Activated effector memory CD4-positive, alpha-beta T cell treated with anti-CD3 and anti-CD28 coated beads, Interleukin-2, amount 50 U/mL, for 16 hours (primary cell): ENCODE measurements at places on chromosomes 16 and 17.

GRCh38 chr16:85564277-85565051, 48.7 kb upstream of the GSE1 start:
- DNase-seq = peak; percentile 75

DNA sequence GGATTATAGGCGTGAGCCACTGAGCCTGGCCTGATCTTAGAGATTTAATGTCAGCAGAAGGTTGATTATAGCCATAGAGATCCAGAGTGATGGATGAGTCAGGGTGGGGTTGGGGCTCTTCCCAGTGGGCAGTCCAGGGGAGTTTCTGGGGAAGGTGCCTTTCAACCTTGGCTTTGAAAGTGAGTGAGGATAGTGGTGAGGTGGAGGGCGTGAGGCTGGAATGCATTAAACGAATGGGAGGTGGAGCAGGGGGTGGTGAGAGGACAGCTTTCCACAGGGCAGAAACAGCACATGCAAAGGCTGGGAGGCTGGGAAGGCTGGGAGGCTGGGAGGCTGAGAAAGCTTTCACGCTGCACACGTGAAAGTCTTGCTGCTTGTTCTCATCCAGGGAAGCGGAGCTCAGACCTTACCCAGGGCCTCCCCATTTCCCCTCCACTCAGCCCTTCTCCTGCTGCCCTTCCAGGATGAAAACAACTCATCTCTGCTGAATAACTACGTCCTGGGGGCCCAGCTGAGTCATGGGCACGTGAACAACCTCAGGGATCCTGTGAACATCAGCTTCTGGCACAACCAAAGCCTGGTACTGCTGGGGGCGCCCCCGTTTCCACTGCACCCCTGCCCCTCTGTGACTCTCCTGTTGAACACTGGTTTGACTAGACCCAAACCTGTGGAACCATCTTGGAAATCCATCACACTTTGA, 22.3 kb downstream of the ADGRG5 start:
- no peak for DNase-seq

DNA sequence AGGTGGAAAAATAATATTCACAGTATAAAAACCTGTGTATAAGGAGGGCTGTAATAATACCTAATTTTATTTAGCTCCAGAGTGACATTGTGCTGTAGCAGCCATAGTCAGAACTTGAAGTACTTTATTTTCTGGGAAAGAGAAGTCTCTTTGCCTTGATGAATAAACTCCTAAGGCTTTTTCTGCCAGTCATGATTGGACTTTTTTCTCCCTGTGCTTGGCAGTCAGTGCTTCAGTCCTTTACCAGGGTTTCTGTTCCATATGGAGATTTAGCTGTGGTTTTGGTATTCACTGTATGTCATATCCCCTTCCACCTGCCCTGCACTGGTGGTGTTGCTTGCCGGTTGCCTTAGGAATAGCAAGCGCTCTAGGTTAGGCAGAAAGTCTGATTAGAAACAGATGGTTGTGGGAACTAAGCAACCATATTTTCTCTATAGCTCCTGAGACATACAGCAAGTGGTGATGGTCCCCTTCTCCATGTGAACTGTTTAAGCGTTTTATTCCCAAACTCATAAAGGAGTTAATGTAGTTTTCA, 24.7 kb downstream of the DDX42 start:
- DNase-seq = no peak

GRCh38 chr16:57672824-57673223, 4.7 kb downstream of the ADGRG3 start:
- no peak for DNase-seq

- DNase-seq = no peak
Measured at GRCh38 chr16:23931199-23931598, 95.4 kb downstream of the PRKCB start.

- DNase-seq = no peak
Measured at GRCh38 chr17:37239690-37240334, 136.0 kb upstream of the C17orf78 start.

DNA sequence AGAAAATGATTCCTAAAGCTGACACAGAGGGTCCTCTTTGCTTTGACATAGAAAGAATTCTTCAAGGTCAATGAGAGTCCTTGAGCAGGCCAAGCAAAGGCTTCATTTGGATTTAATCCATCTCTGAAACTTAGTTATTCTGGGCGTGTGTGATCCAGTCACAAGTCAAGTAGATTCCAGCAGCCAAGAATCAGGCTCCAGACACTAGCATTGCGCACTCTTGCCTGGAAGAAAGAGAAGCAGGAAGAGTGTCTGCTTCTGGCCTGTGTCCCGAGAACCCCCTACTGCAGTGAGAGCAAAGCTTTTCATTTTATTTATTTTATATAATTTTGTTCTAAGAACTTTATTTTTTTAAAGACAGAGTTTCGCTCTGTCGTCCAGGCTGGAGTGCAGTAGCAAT, 88.2 kb upstream of the CACNG5 start:
- DNase-seq = no peak

DNA sequence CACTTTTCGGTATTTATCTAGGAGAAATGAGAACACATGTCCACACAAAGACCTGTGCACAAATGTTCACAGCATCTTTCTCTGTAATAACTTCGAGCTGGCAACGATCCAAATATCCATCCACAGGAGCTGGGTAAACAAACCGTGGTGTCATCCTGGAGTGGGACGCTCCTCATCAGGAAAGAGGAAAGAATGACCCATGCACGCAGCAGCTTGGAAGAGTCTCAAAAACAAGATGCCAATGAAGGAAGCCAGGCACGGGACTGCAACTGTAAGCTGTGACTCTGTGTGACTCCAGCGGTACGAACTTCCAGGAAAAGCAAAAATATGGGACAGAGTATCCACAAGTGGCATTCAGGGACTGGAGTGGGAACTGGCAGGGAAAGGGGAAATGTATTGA, 36.7 kb upstream of the CIBAR2 start:
- DNase-seq = no peak

GRCh38 chr16:77788181-77789084, at the start of gene VAT1L:
Gene VAT1L, plus strand, starts transcription at chr16:77788564. Its CDS starts 119 bp downstream, at chr16:77788683.
- DNase-seq = no peak

DNA sequence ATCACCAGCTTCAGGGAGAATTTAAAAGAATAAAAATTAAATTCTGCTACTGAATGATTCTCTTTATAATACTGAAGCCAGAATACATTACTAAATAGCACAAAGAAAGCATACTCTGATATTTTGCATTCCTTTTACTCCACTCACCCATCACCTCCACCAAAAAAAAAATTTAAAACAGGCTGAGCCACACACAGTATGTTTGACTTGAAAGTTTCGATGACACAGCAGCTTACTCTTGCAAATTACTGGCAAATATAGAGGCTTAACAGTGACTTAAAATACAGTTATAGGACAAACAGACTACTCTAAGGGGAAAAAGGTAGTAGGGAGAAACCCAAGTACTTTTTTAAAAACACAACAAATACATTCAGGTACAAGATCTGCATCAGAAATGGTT, 39.2 kb downstream of the GPATCH8 start:
- DNase-seq = no peak
